ENCODE measurements at places on chromosomes 5 and 9. TPM values are rescaled to one million over a fixed set of nuclear protein-coding genes. Genes with fewer than 3 reads are reported as not detected.
A peak's percentile ranks its signal among the peaks of the same experiment; 100 is the strongest.

- peak; percentile 40 for DNase-seq
Measured at GRCh38 chr9:6467006-6467625, 54.1 kb downstream of the UHRF2 start.

DNA sequence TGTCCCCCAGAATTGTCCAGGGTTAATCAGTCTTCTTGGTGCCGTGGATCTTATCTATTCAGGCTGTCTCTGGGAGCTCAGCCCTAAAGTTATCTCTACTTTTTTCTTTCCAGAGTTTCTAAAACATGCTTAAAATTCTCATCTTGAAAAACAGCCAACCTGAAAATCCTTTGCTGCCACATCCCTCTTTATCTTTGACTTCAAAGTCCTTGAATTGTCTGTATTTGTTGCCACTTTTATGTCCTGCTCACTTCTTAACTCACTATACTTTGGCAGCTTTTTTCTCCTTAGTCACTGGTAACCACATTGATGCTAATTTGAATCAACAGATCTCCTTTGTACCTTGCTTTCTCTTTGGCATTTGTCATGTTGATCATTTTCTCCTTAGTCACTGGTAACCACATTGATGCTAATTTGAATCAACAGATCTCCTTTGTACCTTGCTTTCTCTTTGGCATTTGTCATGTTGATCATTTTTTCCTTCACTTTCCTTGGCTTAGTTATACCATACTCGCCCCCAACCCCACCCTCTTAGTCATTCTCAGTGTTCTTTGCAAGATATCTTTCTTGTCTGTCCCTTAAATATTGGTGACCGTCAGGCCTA, 8.5 kb downstream of the DMXL1 start:
- peak; percentile 38 for DNase-seq

DNA sequence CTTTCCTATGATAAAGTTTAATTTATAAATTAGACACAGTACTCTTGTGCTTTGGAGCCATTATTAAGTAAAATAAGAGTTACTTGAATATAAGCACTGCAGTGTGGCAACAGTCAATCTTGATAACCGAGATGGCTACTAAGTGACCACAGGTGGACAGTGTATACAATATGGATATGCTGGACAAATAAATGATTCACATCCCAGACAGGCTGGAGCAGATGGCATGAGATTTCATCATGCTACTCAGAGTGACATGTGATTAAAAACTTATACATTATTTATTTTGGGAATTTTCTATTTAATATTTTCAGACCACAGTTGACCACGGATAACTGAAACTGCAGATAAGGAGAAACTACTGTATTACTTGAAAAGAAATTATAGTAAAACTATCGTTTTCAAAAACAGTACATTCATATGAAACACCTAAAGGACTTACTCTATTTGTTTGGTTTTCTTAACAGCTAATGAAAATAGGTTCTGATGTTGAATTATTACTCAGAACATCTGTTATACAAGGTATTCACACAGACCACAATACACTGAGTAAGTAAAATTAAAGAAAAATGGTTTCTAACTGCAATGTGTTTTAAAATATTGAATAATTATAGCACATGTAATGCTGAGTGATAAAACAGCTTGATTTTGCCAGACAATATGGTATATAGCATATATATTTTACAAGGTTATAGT, 16.0 kb downstream of the LYRM7 start:
- no peak for DNase-seq

DNA sequence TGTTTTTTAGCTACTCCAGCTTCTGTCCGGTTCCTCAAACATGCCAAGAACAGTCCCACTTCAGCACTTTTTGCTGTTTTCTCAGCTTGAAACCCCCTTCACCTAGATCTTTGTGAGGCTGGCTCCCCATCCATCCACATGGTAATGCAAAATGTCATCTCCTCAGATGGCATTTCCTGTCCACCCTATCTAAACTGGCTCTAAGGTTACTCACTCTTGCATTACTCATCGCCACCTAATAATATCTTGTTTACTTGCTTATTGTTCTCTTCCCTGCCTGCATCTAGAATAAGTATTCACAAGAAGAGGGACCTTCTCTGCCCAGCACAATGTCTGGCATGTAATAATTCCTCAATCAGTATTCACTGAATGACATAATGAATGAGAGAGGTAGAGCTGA, 220.1 kb downstream of the FAM114A2 start:
- no peak for DNase-seq

- DNase-seq: no peak
Measured at GRCh38 chr5:16573401-16573800, 43.4 kb downstream of the RETREG1 start.

DNA sequence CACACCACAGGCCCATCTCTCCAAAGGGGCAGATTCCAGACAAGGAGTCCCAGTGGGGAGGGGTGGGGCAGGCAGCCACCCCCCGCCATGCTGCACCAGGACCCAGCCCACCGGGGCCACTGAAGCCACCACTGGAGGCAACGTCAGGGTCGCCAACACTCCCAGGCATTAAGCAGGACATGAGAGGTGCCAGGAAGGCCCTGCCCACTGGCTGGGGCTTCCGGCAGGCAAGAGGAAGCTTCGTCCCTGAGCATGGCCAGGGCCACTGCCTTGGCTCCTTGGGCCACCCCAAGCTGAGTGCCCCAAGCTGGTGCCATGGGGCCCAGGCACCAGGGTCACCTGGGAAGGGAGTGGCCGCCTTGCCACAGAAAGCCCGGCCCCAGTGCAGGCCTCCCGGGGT, 17.5 kb downstream of the KCNT1 start:
- DNase-seq: no peak

DNA sequence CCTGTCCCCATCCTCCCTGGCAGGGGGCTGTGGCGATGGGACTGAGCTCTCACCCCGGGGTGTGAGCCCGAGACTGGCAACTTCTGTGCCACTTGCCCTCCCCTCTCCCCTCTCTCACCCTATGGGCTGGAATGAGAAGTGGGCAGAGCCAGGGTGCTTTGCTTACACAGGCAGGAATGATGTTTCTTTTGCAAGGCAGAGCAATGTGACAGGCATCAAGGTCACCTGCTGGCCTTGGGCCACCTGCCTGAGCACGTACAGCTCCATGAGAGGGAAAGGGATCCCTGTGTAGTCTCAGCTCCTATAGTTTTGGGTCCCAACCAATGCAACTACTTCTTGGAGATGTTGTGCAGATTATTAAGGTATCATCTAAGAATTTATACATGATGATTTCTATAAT, 252.8 kb upstream of the DAP start:
- DNase-seq: no peak

DNA sequence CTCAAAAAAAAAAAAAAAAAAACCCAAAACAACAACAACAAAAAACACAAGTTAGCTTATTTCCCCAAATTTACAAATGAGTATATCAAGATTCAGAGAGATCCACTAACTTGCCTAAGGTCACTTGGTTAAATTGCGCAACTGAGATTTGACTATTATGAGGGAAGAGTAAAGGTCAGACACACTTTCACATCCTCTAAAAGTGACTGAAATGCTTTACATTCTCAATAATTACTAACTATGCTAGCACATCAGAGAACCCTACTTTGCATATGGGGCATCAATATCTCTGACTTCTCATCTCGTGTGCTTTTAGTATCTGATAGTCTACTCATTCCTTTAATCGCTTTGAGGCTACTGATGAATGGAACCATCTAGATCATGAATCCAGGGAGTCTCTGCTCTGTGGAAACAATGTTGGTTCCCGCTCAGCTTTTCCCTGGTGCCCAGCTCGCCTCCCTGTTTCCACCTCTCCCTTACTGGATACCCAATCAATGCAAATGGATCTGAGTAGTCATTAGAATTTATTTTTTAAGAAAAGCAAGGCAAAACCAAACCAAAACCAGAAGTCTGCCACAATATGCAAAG, 182.1 kb upstream of the TRIM32 start:
- no peak for DNase-seq

- DNase-seq: no peak
Measured at GRCh38 chr9:90969021-90969675, 167.5 kb downstream of the SYK start.

GRCh38 chr5:9877488-9877887, 247.3 kb upstream of the TAS2R1 start:
- DNase-seq: no peak

DNA sequence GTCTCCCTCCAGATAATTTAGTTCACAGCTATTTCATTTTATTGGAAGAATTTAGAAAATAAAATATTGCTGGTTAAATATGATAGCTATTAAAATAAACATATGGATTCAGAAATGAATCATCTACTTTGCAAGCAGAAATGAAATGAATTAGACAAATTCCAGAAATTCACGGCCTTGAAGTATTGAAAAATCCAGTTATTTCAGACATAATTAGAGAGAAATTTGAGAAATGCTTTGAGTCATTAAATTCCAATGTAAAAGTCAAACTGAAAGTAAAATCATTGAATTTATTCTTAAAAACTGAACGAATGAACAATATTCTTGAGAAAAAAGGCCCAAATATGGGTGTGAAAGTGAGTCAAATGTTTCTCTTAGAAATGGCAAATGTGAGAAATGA, 632.6 kb upstream of the EDIL3 start:
- no peak for DNase-seq

GRCh38 chr9:98083566-98084183, 27.1 kb downstream of the NANS start:
- DNase-seq: no peak

GRCh38 chr9:16883586-16883985, 13.1 kb upstream of the BNC2 start:
- no peak for DNase-seq

DNA sequence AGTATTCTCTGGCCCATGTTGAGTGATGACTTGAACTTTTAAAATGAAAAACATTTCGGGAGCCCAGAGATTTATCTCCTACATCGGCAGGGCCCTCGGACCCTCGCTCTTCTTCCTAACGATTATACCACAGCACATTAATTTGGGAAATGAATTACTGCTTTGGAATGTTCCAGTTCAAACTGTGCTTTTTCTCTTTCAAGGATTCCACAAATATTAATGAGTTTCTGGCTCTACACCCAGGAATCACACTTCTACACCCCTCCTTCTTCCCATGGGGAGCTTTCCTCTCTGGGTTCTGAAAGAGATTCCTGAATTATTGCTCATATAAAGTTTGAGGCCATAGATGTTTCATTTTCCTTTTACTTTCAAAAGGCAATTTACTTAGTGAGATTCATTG, 41.2 kb downstream of the NSG2 start:
- no peak for DNase-seq

DNA sequence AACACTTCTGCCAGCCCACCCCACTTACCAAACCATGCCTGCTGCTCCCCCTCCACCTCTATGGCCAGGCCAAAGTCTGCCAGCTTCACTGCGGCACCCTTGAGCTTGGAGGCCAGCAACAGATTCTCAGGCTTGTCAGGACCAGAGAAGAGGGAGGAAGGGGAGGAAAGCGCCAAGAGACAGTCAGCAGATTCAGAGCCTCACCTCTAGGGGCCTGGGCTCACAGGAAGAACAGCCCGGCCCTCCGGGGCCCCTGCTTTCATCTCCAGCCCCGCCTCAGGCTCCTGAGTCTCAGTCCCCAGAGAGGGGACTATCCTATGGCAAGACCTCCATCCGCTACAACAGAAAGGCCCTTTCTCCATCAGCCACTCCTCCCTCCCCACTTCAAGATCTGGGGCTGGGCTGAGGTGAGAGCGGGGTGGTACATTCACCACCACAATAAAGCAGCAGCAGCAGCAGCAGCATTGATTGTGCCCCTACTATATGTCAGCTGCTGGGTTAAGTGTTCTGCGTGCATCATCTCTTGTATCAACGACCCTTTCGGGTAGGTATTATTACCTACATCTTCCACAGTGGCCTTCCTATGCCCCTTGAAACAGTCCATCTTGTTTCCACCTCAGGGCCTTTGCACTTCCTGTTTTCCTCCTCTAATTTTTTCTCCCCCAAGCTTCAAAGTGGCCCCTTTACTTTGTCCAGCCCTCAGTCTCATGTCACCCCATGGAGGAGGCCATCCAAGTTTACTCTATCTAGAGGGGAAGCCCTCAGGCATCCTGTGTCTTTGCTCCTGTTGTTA, 36.0 kb downstream of the CAMK2A start:
- DNase-seq: no peak

- no peak for DNase-seq
Measured at GRCh38 chr9:136225366-136225747, 20.3 kb downstream of the QSOX2 start.

The CHSY3 gene
- total RNA-seq: 0.70 TPM

The GABRA1 gene
- total RNA-seq: not detected

The FGD3 gene
- 0.52 TPM for total RNA-seq

The HK3 gene
- total RNA-seq: 0.17 TPM

The SYK gene
- 11.8 TPM for total RNA-seq

The RGS7BP gene
- total RNA-seq: not detected

The AK3 gene
- 101 TPM for total RNA-seq

The FOXD4L4 gene
- total RNA-seq: 0.20 TPM

The DROSHA gene
- 105 TPM for total RNA-seq

The FOXD4L3 gene
- not detected for total RNA-seq
